ENCODE measurements at places on chromosomes 12 and 14.

DNA sequence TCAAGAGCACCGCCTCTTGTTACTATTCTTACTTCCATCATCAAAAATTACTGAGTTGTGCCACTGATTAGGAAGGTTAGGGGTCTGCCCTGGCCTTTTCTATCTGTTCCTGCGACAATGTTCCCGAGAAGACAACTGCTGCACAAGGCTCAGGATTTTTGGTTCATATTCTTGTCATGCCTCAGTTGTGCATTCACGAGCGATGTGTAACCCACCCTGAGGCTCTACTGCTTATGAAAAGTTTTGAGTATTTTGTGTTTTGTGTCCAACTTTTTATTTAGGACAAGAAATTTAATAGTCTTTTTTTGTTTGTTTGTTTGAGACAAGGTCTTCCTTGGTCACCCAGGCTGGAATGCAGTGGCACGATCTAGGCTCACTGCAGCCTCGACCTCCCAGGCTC is 23.1 kb upstream of the LGALS3 start:
- DNase-seq: no peak

DNA sequence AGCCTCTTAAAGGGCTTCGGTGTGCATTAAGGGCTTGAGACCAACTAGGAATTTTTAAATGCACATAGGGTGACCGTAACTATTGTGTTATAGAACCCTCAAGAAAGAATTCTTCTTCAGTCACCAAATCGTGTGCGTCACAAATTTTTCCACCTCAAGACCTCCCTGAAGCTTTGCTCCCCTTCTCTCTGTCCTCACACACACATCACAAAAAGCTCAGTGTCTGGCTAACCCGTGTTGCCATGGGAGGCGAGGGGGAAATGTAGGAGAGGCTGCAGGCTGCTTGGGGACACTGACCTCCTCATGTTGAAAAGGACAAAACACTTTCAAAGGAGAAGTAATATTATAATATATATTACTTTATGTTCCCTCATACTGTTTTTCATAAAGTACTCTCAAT is 10.6 kb downstream of the SSPN start:
- no peak for DNase-seq

DNA sequence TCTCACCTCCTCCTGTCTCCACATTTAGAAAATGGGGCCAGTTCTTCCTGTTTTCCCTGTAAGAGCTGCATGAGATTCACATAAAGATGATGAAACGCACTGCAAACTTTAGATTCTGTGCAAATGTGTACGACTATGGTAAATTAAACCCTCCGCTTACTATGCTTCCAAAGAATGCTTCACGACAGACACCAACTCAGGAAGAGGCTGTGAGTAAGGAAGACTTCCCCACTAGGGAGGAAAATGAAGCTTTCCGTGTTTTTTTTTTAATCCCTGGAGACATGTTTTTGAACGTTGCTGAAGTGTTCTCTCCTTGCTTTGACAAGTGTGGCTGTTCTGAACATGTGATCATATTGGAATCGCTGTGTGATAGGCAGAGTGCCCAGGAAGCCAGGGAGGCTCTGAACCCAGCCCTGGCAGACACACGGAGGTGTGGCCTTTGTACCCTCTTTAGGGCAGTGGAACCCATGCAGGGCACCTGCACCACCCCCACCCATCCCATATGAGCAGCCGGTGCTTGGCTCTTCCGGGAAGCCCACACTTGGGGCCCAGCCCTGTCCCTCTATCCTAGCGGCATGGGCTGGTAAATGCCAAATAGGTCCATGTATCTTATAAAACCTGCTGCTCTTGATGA is 7.5 kb upstream of the SYNE3 start:
- peak; percentile 61 for DNase-seq

GRCh38 chr12:30016540-30017055 is 232.9 kb upstream of the TMTC1 start:
- no peak for DNase-seq

DNA sequence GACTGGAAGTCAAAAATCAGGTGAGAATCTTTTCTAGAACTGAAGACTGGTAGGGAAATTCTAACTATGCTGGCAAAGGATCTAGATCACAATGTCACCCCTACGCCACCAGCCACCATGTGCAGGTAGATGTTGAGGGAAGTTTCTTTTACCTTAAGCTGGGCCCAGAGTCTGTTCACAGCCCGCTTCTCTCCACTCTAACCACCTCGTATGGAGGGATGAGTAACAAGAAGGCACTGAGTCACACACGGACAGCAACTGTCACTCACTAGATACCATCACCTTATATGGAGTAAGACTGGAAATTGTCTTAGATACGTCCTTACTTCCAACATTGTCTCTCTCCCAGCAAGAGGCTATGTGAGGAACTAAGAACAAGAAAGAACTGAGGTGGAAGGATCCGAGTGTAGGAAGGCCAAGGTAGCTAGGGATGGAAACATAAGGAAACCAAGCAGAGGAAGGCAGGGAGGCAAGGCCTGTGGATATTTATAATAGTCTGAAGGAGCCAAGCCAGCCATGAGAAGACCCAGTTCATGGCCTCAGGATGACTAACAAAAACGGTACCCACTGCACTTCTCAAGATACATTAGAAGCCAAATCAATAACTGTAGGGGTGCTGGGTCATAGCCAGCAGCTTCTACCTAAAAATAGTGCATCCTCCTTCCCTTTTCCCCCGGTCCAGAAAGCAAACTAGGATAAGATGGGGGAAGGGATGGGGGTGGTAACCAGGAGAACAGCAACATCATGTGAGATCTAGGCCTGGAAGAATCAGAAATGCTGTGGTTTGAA is 15.5 kb downstream of the REM2 start:
- DNase-seq: no peak

GRCh38 chr12:71876137-71876799 is 36.7 kb downstream of the TBC1D15 start:
- DNase-seq: no peak

GRCh38 chr12:116318576-116319232 is 41.2 kb upstream of the MED13L start:
- DNase-seq: no peak

DNA sequence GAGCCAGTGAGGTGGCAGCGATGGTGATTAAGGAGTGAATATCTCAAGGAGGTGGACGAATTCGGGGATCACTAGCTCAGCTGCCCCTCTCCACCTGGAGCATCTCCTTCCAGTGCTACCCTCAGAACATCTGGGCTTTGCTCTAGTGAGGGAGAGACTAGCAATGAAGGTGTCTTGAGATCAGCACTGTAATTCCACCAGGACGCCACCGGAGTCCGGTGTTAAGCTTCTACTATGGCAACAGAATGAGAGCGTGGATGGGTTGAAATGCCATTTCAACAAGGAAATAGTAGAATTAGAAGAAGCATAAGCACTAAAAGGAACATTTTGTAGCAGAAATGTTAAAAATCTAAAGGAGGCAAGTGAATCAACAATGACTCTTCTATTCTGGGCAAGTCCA is 61.1 kb downstream of the NTF3 start:
- no peak for DNase-seq

GRCh38 chr12:6241495-6241894 is 41.3 kb downstream of the CD9 start:
- no peak for DNase-seq

GRCh38 chr14:104741803-104742251 is 11.1 kb upstream of the SIVA1 start:
- no peak for DNase-seq
